Activated CD8-positive, alpha-beta memory T cell treated with anti-CD3 and anti-CD28 coated beads for 1 hour (primary cell): ENCODE measurements at places on chromosomes 11 and 22.

GRCh38 chr11:126139111-126140091, 72.0 kb downstream of the RPUSD4 start:
- no peak for DNase-seq

DNA sequence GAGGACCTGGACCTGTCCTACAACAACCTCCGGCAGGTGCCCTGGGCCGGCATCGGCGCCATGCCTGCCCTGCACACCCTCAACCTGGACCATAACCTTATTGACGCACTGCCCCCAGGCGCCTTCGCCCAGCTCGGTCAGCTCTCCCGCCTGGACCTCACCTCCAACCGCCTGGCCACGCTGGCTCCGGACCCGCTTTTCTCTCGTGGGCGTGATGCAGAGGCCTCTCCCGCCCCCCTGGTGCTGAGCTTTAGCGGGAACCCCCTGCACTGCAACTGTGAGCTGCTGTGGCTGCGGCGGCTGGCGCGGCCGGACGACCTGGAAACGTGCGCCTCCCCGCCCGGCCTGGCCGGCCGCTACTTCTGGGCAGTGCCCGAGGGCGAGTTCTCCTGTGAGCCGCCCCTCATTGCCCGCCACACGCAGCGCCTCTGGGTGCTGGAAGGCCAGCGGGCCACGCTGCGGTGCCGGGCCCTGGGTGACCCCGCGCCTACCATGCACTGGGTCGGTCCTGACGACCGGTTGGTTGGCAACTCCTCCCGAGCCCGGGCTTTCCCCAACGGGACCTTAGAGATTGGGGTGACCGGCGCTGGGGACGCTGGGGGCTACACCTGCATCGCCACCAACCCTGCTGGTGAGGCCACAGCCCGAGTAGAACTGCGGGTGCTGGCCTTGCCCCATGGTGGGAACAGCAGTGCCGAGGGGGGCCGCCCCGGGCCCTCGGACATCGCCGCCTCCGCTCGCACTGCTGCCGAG, 1.5 kb downstream of the LRFN4 start:
- DNase-seq, result no peak

- DNase-seq, result peak; percentile 10
These were observed at the start of gene PRAME for GRCh38 chr22:22558972-22559603. Gene PRAME, minus strand, starts transcription at chr22:22559265. Its CDS starts 2,433 bp downstream, at chr22:22556832.

DNA sequence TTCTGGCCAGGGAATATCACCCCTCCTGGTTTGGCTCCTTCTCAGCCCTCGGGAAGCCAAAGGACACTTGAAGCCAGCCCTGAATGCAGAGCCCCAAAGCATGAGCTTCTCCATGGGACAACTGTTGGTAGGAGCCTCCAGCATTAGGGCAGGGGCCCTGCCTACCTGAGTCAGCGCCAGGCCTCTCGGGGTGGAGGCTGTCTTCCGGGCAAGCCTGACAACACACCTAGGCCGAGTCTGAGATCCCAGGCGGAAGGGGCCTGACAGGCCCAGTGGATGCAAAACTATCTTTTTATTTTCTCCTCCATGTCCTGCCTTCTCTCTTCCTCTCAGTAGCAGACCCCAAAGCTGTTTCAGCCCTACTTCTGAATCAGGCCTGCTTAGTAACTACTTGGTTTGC, 27.6 kb downstream of the RCOR2 start:
- DNase-seq, result no peak

GRCh38 chr11:117946842-117947526, 17.8 kb upstream of the TMPRSS13 start:
- peak; percentile 52 for DNase-seq

- DNase-seq, result peak; percentile 29
These were observed 13.5 kb downstream of the PGA5 start for GRCh38 chr11:61254403-61255025.

DNA sequence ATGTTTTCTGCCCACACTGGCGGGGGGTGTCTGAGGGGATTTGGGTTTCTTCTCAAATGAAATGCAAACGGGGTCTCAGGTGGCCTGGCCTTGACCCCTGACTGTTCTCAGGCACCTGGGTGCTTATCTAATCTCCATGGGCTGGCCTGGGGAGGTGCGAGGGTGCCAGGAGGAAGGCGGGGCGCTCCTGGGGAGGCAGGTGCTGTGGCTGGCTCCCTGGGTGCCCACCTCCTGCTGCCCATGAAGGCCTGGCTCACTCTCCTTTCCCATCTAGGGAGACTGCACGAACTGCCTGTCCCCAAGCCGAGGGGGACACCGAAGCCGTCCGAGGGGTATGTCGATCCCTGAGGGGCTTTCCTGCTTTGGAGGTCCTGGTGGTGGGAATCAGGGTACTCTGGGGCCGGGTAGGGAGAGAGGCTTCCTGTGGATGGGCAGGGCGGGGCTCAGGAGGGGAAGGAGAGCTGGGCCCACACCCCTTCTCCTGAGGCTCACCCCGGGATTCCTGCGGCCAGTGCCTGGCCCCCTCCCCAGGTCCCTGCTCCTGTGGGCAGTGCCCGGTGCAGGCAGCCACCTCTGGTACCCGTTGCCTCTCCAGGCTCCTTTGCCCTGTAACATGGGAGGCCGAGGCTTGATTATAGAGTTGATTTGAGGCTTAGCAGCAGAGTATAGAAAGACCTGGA, 18.4 kb downstream of the MICALL1 start:
- no peak for DNase-seq

DNA sequence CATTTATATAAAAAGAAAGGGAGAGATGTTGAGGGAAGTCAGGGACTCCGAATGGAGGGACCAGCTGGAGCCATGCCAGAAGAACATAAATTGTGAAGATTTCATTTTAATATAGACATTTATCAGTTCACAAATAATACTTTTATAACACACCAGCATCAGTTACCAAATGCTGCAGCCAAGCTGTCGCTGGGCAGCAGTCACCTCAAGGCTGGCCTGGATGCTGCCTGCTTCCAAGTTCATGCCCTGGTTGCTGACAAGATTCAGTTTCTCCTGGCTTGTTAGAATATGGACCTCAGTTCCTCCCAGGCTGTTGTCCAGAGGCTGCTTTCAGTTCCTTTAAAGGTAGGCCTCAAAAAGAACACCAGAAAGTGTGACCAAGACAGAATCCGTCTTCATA, 30.8 kb upstream of the ALDH3B2 start:
- no peak for DNase-seq

- DNase-seq, result no peak
These were observed 32.6 kb downstream of the NFAM1 start for GRCh38 chr22:42399315-42400271.

DNA sequence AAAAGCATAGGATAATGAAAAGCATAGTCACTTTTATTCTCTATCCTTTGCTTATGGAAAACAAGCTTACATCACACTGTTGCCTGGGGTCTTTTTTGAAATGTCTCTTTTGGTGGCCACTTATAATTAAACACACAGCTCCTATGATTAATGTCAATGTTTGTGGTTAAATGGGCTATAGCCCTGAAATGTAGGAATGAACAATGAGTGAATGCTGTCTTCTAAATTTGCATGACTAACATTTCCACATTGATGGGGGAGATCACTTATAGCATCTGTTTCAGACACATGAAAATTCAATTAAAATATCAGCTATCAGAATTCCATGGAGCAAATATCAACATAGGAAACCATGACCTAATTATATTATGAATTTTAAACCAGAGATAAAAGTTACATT, 171.4 kb upstream of the FAT3 start:
- no peak for DNase-seq

- DNase-seq, result no peak
These were observed 19.8 kb downstream of the ARL14EP start for GRCh38 chr11:30342736-30343166.

GRCh38 chr11:70126494-70126893, 48.4 kb downstream of the ANO1 start:
- no peak for DNase-seq

GRCh38 chr11:43632181-43632580, 48.4 kb upstream of the HSD17B12 start:
- DNase-seq, result no peak

- peak; percentile 86 for DNase-seq
These were observed at the start of gene RAC2 for GRCh38 chr22:37244114-37244921. Gene RAC2, minus strand, starts transcription at chr22:37244269. Its CDS starts 121 bp downstream, at chr22:37244148.

GRCh38 chr22:20905415-20906386, 11.5 kb upstream of the CRKL start:
- DNase-seq, result no peak

DNA sequence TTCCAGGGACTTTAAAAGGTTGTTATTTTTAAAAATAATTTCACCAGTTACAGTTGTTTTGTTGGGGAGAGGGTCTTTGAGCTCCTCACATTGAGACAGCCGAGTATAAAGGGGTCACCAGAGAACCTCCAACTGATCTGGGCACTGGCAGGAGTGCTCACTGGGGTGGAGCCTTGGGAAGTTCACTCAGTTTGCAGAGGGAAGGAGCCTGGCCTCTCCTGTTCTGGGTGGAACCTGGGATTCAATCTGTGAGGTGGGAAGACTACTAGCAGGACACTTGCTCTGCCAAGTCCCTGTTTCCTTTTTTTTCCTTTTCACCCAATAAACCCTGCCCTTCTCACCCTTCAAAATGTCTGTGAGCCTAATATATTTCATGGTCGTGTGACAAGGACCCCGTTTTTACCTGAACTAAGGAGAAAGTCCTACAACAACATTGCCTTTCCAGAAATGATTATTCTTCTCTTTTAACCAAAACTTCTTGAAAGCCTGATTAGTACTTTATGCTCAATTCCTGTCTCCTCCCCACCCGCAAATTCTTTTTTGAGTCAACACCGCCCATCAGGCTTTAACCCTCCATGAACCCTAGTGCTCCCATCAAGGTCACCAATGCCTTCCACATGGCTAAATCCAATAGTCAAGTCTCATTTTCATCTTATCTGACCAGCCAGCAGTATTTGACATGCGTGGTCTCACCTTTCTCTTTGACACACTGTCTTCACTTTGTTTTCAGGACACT, 22.0 kb upstream of the MSANTD2 start:
- DNase-seq, result no peak

- no peak for DNase-seq
These were observed 75.7 kb upstream of the INCENP start for GRCh38 chr11:62048100-62048499.

DNA sequence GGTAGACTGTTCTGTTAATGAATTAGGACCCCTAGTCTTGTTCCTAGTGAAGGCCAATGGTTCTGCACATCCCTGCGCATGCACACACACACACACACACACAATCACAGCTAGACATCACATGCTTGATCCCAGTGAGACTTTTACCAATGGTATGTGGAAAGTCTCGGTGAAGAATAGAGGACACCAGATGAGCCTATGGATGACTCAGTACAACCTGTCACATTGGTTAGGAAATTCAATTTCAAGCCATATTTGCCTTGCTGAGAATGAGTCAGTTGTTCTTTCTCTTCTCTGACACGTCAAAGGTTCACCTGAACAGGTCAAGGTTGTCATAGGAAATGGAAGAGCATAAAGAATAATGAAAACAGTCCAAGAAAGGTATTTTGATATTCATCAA, 122.0 kb downstream of the SLC17A6 start:
- DNase-seq, result no peak

DNA sequence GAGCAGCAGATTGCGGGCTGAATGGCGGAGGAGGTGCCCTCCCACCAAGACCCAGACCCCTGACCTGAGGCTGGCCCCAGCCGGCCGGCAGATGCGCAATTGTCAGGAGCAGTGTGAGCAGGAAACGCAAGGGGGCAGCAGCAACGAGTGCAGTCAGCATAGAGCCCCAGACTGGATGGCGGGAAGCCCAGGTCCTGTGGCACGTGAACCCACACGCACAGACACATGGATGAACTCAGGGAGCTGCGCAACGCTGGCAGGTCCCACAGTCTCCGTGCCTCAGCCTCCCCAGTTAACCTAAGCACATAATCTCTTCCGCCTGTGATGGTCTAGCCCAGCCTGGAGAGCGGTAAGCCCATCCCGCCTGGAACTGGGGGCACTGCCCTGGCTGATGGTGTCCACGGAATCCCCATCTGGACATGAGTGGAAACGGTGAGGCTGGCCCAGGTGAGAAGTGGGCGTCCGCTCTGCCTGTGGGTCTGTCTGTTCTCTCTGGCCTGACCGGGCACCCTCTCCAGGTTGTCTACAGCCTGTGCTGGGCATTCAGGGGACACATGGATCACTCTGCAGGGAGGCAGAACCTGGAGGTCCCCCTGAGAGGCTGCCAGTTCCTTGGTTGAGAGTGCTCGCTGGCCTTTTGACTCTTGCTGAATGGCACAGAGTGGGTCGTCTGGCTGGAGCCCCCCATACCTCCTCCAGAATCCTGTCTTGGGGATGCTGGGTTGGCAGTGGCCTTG, 626 bp upstream of the TBX10 start:
- no peak for DNase-seq
